Regular cardiac myocyte (primary cell): ENCODE measurements at places on chromosomes 1 and 21. TPM values are rescaled to one million over a fixed set of nuclear protein-coding genes. Genes with fewer than 3 reads are reported as not detected.

The TAF13 gene
- total RNA-seq: 172 and 389 TPM in 2 replicates

The TIMM17A gene
- 62.6 and 113 TPM in 2 replicates for total RNA-seq

The TUT4 gene
- 15.3 and 23.1 TPM in 2 replicates for total RNA-seq

The TRIM46 gene
- 1.5 and 2.5 TPM in 2 replicates for total RNA-seq

The CFAP45 gene
- 0.28 and 0.96 TPM in 2 replicates for total RNA-seq

The FMO5 gene
- 0.19 and 2.5 TPM in 2 replicates for total RNA-seq

The ZNF326 gene
- 4.8 and 8.4 TPM in 2 replicates for total RNA-seq

The C1QA gene
- total RNA-seq: not detected in 2 replicates

The ZNF593OS gene
- 0.28 TPM in 1 of 2 replicates, not detected in the other for total RNA-seq

The FCRL4 gene
- not detected in 2 replicates for total RNA-seq

The CXADR gene
- total RNA-seq: 0.58 and 1.7 TPM in 2 replicates

The PLA2G2E gene
- not detected in 2 replicates for total RNA-seq

The NAXE gene
- 72.7 and 74.6 TPM in 2 replicates for total RNA-seq

The SPRR1B gene
- total RNA-seq: not detected in 2 replicates

The LAMTOR5 gene
- total RNA-seq: 45.4 and 106 TPM in 2 replicates
